Ovary (tissue), 10 donors: ENCODE measurements at places on chromosomes 7 and 10. TPM values are rescaled to one million over a fixed set of nuclear protein-coding genes. Genes with fewer than 3 reads are reported as not detected.

DNA sequence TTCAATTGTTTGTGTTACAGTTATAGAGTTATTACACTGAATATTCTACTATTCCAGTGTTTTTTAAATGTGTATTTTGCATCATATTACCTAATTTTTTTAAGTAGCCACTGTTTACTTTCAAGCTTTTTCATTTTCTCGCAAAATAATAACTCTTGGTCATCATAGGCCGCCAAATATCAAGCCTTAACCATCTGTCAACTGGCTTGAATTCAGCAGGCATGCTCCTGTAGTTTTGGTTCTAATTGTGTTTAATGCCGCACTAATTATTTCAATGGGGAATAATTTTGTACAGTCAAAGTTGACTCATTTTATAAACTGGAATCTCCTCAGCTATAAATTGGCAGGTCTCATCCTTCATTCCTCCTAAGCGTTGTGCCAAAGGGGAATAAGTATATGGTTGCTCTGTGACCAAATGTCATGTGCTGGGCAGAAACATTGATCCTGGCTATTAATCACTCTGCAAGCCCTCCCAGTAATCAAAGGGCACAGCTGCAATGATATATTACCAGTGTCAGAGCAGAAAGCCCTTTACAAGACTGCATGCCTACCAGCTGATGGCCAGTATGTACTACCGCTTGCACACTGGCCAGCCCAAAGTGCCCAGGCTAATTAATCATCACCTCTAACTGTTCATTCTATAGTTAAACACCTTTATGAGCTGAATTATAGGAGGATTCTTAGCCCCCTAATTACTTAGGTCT is 74.8 kb downstream of the SKAP2 start:
- no peak overlapping the region for H3K27ac ChIP-seq
- H3K4me3 ChIP-seq: no peak overlapping the region
- no peak for DNase-seq
- H3K36me3 ChIP-seq: no peaks in the 10 kb centered on the region
- H3K4me1 ChIP-seq: no peaks in the 10 kb centered on the region
- H3K27me3 ChIP-seq: no peaks in the 10 kb centered on the region

- DNase-seq: no peak
- no peaks in the 10 kb centered on the region for H3K4me1 ChIP-seq
- H3K36me3 ChIP-seq: no peaks in the 10 kb centered on the region
- H3K4me3 ChIP-seq: no peak overlapping the region
- no peak overlapping the region for H3K27ac ChIP-seq
- no peaks in the 10 kb centered on the region for H3K27me3 ChIP-seq
Measured at GRCh38 chr10:2487921-2488320, 579.4 kb upstream of the PFKP start.

- no peak for DNase-seq
- no peak overlapping the region for H3K27ac ChIP-seq
- no peaks in the 10 kb centered on the region for H3K36me3 ChIP-seq
- H3K27me3 ChIP-seq: no peaks in the 10 kb centered on the region
- no peak overlapping the region for H3K4me3 ChIP-seq
- H3K4me1 ChIP-seq: no peaks in the 10 kb centered on the region
Measured at GRCh38 chr7:155917836-155918430, 105.7 kb upstream of the SHH start.

DNA sequence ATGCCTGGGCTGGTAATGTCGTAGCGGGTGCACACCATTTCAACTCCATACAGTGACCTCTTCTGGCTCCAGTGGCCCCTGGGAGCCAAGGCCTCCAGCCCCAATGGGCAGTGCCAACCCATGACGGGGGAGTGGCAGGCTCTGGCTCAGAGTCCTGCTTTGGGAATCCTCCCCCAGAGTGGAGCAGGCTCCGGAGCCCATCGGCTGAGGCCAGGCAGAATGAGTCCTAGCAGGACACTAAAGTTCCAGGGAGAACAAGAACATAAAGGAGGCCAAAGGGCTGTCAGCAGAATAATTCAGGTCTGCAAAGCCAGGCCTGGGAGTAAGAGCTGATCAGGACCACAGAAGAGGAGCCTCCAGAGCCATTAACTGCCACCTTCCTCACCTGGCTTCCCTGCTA is 33.3 kb downstream of the LBX1 start:
- DNase-seq: no peak
- H3K4me3 ChIP-seq: no peak overlapping the region
- H3K27ac ChIP-seq: no peak overlapping the region
- no peaks in the 10 kb centered on the region for H3K27me3 ChIP-seq
- H3K36me3 ChIP-seq: no peaks in the 10 kb centered on the region

GRCh38 chr10:71737001-71737833 is 17.6 kb upstream of the C10orf105 start:
- H3K27me3 ChIP-seq: no peaks in the 10 kb centered on the region
- DNase-seq: no peak
- no peaks in the 10 kb centered on the region for H3K36me3 ChIP-seq
- no peak overlapping the region for H3K4me3 ChIP-seq
- no peak overlapping the region for H3K27ac ChIP-seq

DNA sequence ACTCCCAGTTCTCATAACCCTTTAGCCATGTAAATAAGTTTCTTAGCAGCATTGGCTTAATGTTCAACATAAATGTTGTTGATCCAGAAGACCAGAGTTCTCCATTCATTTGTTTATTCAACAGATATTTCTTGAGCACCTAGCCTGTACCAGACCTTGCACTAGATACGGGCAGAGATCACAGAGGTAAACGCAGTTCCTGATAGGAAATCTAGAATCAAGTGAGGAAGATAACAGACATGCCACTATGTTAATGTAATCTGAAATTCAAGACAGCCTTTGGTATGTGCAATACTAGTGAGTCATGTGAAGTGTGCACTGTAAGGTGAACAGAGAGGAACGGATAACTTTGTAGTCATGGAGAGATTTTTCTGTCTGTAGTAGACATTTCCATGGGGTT is 3.0 kb downstream of the BUB3 start:
- peaks cover 4% of the 10 kb centered on the region for H3K4me1 ChIP-seq
- no peak overlapping the region for H3K27ac ChIP-seq
- no peak overlapping the region for H3K4me3 ChIP-seq
- no peaks in the 10 kb centered on the region for H3K36me3 ChIP-seq
- DNase-seq: no peak

- H3K4me1 ChIP-seq: peaks cover 4% of the 10 kb centered on the region
- no peak overlapping the region for H3K27ac ChIP-seq
- H3K4me3 ChIP-seq: no peak overlapping the region
- DNase-seq: no peak
- no peaks in the 10 kb centered on the region for H3K36me3 ChIP-seq
Measured at GRCh38 chr7:148185041-148185440, 405.5 kb upstream of the C7orf33 start.

DNA sequence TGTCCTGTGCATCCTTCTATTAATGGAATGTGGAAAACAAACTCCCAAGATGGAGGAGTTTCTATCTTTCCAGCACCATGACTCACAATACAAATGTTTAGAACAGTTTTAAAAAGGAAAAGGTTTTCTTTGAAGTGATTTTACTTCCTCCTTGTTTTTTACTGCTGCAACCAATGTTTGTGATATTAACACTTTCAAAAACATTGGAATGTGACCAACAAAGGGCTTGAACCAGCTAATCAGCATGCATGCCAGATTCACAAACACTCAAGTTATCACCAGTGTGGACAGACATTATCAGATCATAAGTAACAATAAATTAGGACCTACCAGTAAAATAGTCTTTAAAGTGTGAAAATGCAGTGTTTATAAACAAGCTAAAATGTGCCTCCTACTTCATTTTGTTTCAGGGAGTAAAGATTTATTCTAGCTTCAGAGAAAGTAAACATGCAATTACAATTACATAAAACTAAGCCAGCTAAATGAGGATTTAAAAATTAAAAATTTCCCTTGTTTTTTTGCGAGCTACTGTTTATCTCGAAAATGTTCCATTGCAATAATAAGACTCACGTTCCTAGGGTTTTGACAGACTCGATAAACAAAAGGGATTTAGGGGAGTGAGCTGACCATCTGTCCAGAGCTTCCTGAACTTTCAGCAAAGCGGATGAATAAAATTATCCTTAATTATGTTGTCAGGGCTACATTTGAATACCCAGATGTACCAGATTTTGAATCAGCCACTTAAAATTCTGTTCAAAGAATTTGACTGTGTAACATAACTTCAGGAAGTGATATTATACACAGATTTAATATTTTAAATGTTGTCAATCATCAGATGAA is 29.8 kb downstream of the CPVL start:
- no peak overlapping the region for H3K27ac ChIP-seq
- peaks cover 5% of the 10 kb centered on the region for H3K4me1 ChIP-seq
- no peaks in the 10 kb centered on the region for H3K36me3 ChIP-seq
- DNase-seq: no peak

GRCh38 chr10:16765509-16766375 is 51.5 kb downstream of the RSU1 start:
- no peak overlapping the region for H3K4me3 ChIP-seq
- no peaks in the 10 kb centered on the region for H3K27me3 ChIP-seq
- H3K4me1 ChIP-seq: peaks cover 2% of the 10 kb centered on the region
- H3K27ac ChIP-seq: no peak overlapping the region

DNA sequence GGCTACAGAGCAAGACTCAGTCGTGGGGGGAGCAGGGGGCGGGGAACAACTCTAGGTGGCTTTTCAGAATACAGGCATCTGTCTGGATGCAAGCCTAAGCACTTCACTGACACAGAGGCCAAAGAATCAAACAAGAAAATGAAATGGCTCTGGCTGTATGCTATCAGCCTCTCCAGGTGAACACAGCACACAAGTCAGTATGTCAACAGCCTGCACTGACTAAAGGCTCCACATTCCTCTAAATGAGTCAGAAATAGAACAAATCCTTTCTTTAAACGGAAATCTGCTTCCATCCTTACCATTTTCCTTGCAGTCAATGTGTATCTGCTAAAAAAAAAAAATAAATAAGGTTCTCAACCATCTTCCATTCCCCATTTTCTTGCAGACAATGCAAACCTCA is 88.3 kb downstream of the ARMH3 start:
- H3K36me3 ChIP-seq: no peaks in the 10 kb centered on the region
- no peak for DNase-seq
- H3K4me3 ChIP-seq: no peak overlapping the region
- peaks cover 1% of the 10 kb centered on the region for H3K4me1 ChIP-seq
- H3K27ac ChIP-seq: no peak overlapping the region
- H3K27me3 ChIP-seq: no peaks in the 10 kb centered on the region

DNA sequence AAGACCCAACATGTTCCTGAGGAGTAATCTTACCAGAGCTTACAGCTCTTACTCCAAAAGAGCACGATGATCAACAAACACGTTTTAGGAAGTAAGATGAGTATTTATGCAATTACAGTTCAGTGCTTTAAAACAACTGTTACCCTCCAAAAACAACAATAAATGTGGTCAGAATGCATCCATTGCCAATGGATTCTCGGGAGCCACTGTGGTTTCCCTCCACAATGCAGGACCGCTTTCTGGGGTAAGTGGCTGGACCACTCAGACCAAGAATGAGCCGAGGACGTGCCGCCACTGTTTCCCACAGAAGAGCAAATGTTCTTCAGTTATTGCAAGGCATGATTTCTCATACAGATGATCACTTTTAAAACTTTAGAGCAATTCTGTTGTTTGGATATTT is 232.3 kb upstream of the MKLN1 start:
- no peak overlapping the region for H3K4me3 ChIP-seq
- peak overlapping the region; percentile 29 for H3K27ac ChIP-seq
- peaks cover 36% of the 10 kb centered on the region for H3K4me1 ChIP-seq
- H3K36me3 ChIP-seq: no peaks in the 10 kb centered on the region
- DNase-seq: no peak

- H3K4me1 ChIP-seq: peaks cover 7% of the 10 kb centered on the region
- H3K36me3 ChIP-seq: no peaks in the 10 kb centered on the region
- no peak overlapping the region for H3K27ac ChIP-seq
- H3K4me3 ChIP-seq: no peak overlapping the region
- peaks cover 5% of the 10 kb centered on the region for H3K27me3 ChIP-seq
Measured at GRCh38 chr10:101221549-101221948, 7.7 kb downstream of the LBX1 start.

- H3K27me3 ChIP-seq: no peaks in the 10 kb centered on the region
- no peak for DNase-seq
- H3K36me3 ChIP-seq: no peaks in the 10 kb centered on the region
- H3K27ac ChIP-seq: no peak overlapping the region
Measured at GRCh38 chr10:131119626-131120355, 191.7 kb downstream of the TCERG1L start.

GRCh38 chr10:121435099-121435875 is 163.0 kb downstream of the FGFR2 start:
- H3K4me3 ChIP-seq: no peak overlapping the region
- H3K4me1 ChIP-seq: peaks cover 5% of the 10 kb centered on the region
- no peak for DNase-seq
- no peak overlapping the region for H3K27ac ChIP-seq
- no peaks in the 10 kb centered on the region for H3K27me3 ChIP-seq

GRCh38 chr7:157757211-157757610 is 420.4 kb downstream of the DNAJB6 start:
- H3K4me3 ChIP-seq: no peak overlapping the region
- H3K36me3 ChIP-seq: no peaks in the 10 kb centered on the region
- H3K27me3 ChIP-seq: no peaks in the 10 kb centered on the region

- no peak overlapping the region for H3K27ac ChIP-seq
- no peak for DNase-seq
- H3K36me3 ChIP-seq: no peaks in the 10 kb centered on the region
Measured at GRCh38 chr10:14652816-14653215, 121.9 kb downstream of the FAM107B start.

DNA sequence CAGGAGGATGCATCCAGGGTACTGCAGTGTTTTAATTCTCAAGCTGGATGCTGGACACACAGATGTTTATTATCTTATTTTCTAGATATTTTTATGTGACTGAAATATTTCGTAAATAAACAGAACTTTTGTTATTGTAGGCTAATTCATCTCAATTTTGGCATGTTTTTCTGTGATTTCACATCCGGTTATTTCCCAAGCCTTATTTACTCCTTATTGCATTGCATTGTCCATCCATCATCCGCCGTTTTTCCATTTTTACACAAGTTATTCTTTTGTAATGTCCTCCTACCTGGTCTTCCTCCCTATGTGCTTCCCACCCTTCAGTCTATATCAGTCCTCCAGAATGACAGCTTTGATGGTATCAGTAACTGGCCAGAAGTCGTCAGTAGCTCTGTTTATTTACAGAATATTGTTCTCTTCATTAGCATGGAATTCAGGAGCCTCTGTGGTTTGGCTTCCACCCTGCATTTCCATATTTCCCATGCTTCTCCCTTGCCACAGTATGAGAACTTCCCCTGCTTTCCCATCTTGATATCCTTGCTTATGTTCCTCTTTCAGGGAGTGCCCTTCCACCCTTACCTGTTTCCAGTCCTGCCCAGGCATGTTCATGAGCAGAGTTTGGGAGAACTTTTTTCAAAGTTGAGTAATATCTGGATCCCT is 16.1 kb downstream of the GNAI1 start:
- no peak overlapping the region for H3K4me3 ChIP-seq
- H3K4me1 ChIP-seq: peaks cover 6% of the 10 kb centered on the region
- H3K36me3 ChIP-seq: no peaks in the 10 kb centered on the region
- no peak for DNase-seq
- no peaks in the 10 kb centered on the region for H3K27me3 ChIP-seq

- H3K27me3 ChIP-seq: no peaks in the 10 kb centered on the region
- H3K36me3 ChIP-seq: no peaks in the 10 kb centered on the region
- H3K27ac ChIP-seq: no peak overlapping the region
Measured at GRCh38 chr7:1054438-1054837, 10.1 kb downstream of the GPR146 start.

GRCh38 chr10:7184660-7185366 is 226.0 kb downstream of the SFMBT2 start:
- no peak overlapping the region for H3K4me3 ChIP-seq
- H3K36me3 ChIP-seq: no peaks in the 10 kb centered on the region
- H3K27me3 ChIP-seq: no peaks in the 10 kb centered on the region
- H3K4me1 ChIP-seq: no peaks in the 10 kb centered on the region

Gene CLEC5A
- 0.64 TPM for total RNA-seq

Gene CYP2C9
- total RNA-seq: 0.77 TPM

Gene HTRA1
- 194 TPM for total RNA-seq

Gene OLAH
- not detected for total RNA-seq
